ENCODE measurements at places on chromosomes 3 and 15.
A peak's percentile ranks its signal among the peaks of the same experiment; 100 is the strongest.

GRCh38 chr15:56681113-56681512 is 52.2 kb downstream of the ZNF280D start:
- no peak for DNase-seq

DNA sequence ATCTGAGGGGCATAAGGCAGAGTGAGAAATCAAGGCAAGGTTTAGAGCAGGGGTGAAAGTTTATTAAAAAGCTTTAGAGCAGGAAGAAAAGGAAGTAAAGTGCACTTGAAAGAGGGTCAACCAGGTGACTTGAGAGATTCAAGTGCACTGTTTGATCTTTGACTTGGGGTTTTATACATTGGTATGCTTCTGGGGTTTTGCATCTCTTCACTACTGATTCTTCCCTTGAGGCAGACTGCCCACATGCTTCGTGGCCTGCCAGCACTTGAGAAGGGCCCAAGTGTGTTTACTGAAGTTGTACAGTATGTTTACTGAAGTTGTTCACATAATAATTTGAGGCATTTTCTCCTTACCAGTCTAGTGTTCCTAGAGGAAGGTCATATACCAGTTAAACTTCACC is 367.0 kb upstream of the UBE2E2 start:
- no peak for DNase-seq

DNA sequence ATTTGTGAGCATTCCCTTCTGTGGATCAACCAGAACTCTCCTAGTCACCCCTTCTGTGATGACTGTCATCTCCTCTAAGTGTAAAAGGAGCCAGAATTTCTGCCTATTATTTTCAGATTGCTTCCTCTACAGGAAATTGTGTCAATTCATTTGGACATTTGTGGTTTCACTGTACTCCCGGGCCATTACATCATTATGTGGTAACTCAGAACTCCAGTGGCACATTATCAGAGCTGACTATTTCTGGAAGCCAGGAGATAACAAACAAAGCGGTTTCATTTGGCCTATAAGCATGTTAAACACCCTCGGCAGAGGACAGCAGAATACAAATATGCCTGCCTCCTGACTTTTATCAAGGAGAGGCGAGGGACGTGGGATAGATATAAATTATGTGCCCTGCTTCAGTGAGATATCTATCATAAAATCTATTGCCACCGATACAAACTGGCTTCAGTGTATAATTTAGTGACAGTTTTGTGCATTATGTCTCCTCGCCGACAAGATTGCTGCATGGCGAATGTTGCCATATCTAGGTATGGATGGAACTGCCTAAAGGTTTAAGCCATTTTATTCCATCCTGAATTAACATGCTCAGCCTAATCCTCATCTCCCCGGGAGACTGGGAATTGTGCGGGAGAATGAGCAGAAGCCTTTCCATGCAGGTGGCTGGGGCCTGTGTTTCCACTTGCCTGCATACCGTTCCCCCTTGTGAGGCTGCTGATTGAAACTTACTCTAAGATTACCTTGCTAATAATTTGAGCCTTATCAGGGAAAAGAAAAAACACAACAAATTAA is 193.4 kb upstream of the SEMA6D start:
- no peak for DNase-seq

DNA sequence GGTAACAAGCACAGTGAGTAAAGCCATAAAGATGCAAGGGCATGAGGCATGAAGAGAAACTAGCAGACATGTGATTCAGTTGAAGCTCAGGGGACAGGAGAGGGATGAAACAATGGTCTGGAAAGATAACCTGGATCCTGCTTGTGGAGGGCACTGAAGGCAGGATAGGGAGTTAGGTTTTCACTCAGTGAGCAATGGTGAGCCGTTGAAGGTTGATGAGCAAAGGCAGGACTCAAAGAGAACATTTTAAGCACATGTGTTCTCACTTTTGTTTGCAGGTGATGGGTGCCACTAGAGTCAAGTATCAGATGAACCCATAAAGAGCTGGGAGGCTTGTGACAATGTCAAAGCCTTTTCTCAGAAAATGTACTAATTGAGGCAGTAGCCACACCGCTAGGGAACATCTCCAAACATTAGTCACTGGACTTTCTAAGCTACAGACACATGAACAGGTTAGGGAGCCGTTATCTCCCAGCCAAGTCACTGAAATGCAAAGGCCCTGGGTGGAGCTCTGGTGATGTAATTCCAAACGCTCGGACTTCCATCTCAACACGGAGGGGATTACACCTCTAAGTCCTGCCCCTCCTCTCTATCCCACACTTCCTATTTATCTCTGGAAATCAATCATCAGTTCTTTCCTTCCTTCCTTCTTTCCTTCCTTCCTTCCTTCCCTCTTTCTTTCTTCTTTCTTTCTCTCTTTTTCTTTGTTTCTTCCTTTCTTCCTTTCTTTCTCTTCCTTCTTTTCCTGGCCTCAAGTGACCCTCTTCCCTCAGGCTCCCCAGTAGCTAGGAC is 22.7 kb downstream of the KLHL6 start:
- no peak for DNase-seq

- peak; percentile 34 for DNase-seq
Measured at GRCh38 chr3:177195242-177195991, 1.9 kb downstream of the TBL1XR1 start.

GRCh38 chr15:44647036-44647435 is 16.4 kb downstream of the SPG11 start:
- no peak for DNase-seq

DNA sequence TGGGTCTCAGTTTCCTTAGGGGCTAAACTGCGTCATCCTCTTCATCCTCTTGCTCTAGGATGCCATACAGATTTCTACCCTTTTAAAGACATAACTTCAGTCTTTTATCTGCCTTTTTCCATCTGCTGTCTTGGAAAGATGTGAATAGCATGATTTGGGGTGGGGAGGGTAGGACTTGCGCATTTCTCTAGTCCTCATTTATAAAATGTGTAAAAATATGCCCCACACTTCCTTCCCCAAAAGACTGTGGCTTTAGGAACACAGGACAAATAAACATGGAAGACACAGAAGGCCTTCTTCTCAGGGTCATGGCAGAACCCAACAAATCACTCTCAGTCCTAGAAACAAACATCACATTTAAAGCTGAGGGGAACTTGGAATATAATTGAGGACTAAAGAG is 48.4 kb upstream of the BCL6 start:
- DNase-seq = no peak

Measured in ACHN (cell line).